ENCODE measurements at places on chromosomes 1 and 21.
A peak's percentile ranks its signal among the peaks of the same experiment; 100 is the strongest.

- DNase-seq: no peak
Measured at GRCh38 chr1:215202868-215203267, 120.3 kb downstream of the KCNK2 start.

GRCh38 chr1:168216171-168216570 is 9.6 kb upstream of the SFT2D2 start:
- DNase-seq: no peak

DNA sequence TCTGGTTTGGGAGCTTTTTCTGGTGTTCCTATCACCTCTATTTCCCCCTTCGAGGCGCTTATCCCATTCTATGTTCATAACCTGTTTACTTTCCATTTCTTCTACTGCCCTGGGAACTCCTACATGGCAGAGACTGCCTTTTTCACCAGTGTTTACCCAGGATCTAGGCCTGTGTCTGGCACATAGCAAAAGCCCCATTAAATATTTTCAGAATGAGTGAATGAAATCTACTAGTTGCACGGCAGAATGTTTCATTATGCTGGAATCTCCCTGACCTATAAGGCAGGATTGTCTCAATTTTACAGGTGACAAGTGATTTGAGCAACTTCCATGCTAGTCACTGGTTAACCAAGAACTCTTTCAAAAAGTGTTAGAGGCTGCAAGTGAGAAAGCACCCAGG is 70.1 kb downstream of the PGM1 start:
- no peak for DNase-seq

DNA sequence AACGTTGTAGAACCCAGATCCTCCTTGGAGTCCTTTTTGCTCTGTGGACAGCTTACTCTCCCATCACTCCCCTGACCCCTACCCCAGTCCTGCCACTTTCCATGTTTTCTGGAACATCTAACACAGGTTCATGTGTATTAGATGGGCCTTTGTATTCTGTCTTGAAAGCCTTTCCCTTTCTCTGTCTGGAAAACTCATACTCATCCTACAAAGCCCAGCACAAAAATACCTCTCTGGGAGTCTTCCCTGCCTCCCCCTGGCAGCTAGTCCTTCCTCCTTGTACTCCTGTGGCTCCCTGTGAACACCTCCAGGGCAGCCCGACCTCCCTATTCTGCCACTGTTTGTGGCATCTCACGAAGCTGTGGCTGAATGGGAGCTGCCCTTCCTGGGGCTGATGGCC is 7.8 kb upstream of the HEYL start:
- no peak for DNase-seq

DNA sequence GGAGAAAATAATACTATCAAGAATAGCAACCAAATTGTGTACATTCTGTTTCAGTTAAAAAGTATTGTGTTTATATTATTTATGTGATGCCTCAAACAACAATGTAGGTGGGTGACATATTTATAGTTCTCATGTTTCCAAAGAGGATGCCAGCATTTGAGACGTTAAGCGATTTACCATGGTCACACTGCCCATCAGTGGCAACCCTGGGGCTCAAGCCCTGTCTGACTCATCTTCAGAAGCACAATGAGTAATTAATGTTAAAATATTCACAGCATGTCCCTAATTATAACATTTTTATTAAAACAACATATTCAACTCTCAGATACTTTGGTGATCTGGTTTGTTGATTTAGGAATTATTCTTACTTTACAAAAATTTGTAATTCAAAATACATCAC is 409.4 kb downstream of the BRINP3 start:
- DNase-seq: no peak

DNA sequence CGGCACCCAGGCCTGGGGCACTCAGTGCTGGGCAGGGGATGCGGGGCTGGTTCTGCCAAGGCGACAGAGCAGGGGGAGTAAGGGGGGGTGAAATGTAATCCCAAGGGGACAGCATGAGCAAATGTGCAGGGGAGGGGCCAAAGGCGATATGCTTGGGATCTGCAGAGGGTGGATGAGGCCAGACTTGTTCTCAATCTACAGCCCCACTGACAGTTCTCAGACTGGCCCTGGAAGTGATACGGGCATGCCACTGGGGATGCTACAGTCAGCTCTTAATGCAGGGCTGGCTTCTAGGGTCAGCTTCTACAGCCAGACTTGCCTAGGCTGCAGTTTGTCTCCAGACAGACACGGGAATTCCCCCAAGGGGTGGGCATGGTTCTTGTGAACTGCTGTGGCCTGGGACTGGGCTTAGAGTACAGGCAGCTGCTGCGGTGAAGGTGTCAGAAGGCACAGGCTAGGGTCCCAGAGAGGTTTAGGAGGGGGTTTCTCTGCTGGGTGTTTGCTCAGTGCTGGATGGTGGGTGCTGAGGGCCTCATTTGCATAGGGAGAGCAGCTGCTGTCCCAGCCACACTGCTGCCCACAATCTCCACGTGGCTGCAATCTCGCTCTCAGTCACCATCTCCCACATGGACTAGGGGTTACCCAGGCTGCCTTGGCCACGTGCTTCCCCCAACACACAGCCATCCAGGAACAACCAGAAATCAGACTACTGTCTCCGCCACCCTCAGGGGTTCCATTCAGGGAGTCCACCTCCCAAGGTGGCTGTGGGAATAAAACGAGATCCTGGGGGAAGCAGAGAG is 190.1 kb downstream of the HIVEP3 start:
- no peak for DNase-seq

GRCh38 chr1:209747580-209748262 is 8.1 kb upstream of the TRAF3IP3 start:
- peak; percentile 80 for DNase-seq

DNA sequence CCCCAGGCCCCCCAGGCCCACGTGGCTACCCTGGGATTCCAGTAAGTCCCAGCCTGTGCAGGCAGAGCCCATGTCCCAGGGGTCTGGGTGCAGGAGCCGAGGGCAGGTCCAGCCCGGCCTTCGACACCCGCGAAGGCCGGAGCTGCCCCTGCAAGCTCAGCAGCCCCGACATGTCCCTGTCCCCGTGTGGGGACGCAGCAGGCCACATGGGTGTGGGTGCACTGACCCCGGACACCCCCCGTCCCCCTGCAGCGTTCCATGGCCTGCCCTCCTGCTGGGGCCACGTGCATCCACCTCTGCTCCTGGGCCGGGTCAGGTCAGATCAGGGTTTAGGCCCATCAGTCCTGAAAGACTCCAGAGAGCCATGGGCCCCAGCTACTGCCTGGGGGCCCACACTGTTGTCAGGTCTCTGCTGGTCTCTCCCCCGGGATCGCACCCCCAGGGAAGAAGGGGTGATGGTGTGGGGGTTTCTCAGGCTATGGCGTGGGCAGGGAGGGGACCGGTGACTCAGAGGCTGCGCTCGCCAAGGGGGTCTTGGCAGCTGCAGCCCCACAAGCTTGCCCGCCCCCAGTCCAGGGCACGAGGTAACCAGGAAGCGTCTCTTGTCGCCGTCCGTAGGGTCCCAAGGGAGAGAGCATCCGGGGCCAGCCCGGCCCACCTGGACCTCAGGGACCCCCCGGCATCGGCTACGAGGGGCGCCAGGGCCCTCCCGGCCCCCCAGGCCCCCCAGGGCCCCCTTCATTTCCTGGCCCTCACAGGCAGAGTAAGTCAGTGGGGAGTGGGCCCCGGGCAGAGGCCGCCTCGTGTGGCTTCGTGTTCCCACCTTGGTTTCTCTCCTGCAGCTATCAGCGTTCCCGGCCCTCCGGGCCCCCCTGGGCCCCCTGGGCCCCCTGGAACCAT is 37.5 kb downstream of the SLC19A1 start:
- no peak for DNase-seq

DNA sequence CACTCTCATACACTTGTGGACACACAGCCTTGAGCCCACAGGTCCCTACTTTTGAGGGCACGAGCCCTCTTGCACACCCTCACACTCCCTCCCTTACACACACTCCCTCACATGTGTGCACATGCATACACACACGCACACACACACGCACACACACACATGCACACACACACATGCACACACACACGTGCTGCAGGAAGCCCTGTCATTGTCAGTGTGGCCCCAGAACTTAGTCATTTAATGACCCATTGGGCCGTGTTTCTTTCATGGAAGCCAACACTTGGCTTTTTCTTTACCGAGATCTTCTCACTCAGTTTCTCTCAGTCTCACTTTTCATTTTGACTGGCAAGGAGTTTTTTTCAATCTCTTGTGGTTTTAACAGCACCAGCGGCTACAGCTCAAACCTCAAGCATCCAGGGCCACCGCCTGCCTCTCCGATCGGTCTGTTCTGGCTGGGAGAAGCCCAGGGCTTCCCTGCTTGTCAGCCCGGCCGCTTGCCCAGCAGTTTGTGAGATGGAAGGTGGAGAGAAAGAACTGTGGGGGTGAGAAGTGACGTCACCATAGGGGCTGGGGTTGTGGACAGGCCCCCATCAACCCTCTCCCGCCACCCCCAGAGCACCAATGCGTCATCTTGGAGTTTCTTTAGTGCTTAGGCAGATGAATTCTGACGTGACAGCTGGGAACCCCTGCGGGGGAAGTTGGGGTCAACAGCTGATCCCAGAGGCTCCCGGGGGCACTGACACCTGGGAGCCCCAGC is 15.8 kb upstream of the TNFRSF8 start:
- no peak for DNase-seq

GRCh38 chr1:151783796-151784195 is 6.5 kb downstream of the TDRKH start:
- DNase-seq: no peak

- no peak for DNase-seq
Measured at GRCh38 chr1:56797065-56797685, 22.0 kb downstream of the FYB2 start.

DNA sequence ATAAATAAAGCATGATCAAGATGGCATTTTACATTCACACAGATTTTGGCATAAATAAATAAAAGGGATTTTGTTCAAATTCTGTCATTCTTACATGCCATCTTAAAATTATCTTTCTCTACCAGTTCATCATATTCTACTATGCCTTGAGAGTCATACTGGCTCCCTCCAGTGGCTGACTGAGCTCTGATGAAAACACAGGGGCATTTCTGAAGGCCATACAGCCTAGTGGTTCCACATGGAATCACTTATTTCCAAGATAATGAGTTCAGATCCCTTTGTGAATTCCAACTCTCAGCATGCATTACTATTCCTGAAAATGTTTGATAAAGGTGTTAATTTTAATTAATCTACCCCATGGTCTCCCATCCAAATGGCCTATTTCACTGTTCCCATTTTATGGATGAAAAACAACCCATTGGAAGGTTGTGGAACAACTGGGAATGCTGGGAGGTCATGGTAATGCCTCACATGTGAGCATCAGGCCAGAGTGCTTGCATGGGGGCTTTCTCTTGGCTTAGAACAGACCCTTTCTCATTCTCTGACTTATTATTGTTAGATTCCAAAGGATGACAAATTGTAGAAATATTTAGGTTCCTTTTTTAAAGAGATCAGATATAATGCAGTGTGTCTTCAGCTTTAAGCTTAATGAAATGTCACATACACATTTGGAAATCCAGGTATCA is 622.4 kb upstream of the PKN2 start:
- no peak for DNase-seq

- DNase-seq: no peak
Measured at GRCh38 chr1:228508840-228509415, 21.7 kb downstream of the RNF187 start.
